ENCODE measurements at places on chromosomes 2 and 18.

DNA sequence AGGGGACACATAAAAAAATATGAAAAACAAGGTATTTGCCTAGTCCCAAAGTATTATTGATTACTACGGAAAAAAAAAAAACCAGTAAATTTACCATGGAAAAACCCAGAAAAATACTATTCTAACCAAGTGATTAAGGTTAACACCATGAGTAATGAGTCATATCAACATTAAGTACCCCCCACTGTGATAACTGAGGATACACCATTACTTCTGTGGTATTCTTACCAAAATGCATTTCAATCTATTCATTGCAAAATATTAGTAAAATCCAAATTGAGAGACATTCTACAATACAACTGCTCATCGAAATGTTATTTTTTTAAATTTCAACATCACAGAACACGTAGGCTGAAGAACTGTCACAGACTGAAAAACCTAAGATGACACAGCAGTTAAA is 669.8 kb downstream of the ZEB2 start:
- DNase-seq: no peak

GRCh38 chr18:75654386-75654785 is 226.9 kb upstream of the SMIM21 start:
- no peak for DNase-seq

DNA sequence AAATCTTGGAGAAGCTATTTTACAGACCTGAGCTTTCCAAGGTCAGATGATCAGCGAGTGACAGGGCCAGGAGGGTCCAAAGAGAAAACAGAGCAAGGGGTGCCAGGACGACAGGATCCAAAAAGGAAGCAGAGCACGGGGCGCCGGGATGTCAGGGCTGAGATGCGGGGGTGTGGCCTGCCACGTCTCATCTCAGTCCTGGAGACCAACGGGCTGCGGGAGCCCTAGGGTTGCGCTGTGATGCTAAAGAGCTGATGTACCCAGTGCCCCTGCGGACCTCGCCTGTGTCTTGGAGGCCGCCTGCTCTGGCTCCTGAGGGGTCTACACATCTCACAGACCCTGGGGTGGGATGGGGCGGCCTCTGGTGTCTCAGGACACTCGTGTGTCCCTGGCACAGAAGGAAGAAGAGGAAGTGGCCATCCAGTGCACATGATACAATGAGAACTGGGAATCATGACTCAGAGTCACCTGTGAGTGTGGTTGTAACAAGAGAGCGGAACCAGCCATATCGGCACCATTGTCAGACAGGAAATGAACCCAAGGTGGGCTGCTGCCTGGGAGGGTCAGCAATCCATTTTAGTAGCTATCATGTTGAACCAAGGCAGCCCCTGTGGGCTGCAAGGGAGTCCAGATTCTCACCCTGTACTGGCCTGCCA is 97.8 kb downstream of the MYT1L start:
- no peak for DNase-seq

GRCh38 chr2:151823651-151824050 is 4.6 kb downstream of the ARL5A start:
- DNase-seq: no peak

- peak; percentile 12 for DNase-seq
These were observed 24.7 kb upstream of the NMUR1 start for GRCh38 chr2:231554748-231555545.

GRCh38 chr2:229586746-229587705 is 127.3 kb downstream of the DNER start:
- peak; percentile 2 for DNase-seq

- DNase-seq: no peak
These were observed 20.1 kb upstream of the BMPR2 start for GRCh38 chr2:202355993-202356505.

GRCh38 chr2:42765686-42766085 is 1.8 kb upstream of the OXER1 start:
- no peak for DNase-seq

DNA sequence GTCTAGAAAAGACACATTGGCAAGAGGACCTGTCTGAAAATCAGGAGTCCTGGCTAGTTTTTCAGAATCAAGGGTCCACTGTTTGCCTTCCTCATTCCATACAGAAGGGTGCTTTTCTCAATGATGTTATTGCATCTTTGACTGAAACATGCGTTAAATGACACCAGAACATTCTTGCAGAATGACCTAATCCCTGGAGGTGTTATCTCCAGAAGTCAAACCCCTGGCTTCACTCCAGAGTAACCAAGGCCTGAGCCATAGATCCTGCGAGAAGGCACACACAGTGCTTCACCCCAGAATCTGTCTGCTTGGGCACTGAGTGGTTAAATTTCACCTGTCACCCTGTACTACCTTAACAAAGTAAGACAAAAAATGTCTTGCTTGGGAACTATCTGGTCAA is 1055.2 kb upstream of the FANCL start:
- no peak for DNase-seq

- DNase-seq: no peak
These were observed 244.1 kb downstream of the L3MBTL4 start for GRCh38 chr18:6170604-6171003.

DNA sequence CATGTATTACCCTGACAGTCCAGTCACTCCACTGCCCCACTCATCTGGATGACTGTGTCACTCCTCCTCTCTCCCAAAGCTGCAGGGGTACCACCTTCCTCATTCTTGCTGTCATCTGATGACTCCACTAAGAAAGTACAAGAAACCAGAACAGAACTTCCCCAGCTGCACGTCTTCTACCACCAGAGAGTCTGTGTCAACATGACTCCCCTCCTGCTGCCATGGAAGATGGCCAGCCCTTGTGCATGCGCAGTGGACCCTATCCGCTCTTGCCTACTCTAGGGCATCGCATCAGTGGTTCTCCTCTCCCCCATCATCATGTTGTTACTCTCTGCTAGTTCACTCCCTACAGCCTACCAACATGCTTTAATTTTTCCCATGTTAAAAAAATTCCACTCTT is 14.5 kb upstream of the ST8SIA3 start:
- no peak for DNase-seq

Measured in CD4-positive, alpha-beta T cell treated with Interleukin-15 for 4 hours (primary cell).